Hematopoietic multipotent progenitor cell treated with erythropoietin and hydrocortisone succinate and interleukin-3 and kit ligand, for 15 days (in vitro differentiated cells): ENCODE measurements at places on chromosomes 7 and 10.

DNA sequence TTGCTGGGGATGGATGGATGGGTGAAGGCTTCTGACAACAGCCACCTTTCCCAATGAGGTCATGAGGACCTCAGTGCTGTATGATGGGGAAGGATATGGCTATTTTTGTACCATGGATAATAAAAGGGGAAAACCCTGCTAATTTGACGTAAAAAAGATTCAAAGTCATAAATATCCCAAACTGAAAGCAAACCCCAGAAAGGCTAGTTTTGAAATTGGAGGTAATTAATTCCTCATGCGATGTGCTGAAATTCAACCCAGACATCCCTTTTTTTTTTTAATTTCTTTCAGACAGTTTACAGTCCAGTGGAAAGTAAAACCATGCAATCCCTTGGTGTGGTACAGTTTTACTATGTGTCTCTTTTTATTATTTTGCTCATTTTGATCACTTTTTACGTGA, 254.5 kb upstream of the BMPER start:
- DNase-seq, result no peak

DNA sequence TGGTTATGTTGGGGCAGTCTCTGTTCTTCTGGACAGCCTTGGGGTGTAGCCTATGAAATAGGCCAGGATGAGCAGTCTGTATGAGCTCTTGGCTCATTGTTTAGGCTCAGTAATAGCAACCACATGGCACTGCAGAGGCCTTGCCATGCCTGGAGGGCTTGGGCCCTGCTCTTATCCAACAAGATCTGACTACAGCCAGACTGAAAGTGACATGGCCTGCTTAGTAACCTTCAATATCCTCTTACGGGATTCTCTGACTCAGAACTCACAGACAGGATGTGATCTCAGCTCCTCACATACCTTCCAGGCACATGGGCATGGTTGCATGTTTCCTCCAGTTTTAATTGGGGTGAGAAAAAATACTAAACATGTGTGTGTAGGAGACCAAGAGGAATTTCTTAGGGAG, 289.3 kb downstream of the PTEN start:
- no peak for DNase-seq

- no peak for DNase-seq
These were observed 117.5 kb downstream of the AHR start for GRCh38 chr7:17415955-17416354.

DNA sequence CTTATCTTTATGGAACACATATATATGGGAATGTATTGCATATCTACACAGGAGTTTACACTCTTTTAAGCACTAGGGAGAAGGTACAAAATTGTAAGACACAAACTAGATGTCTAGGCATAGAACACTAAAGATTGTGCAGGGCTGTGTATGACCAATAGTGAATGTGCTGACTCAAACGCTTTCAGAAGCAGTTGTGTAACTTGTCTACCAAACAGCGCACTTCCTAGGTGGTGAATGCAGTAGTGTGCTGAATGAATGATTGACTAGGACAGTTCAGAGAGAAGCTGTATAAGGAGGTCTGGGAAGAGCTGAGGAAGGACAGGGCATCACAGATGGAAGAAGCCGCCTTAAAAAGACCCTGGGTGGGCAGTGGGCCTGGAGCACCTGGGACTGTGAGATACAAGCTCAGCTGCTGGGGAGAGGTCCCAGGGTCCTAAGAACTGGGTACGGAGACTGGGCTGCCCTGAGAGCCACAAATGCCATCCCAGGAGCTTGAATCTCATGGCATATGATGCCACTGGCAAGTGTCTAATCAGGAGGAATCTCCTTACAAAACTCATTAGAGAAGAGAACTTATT, 14.2 kb downstream of the CLRN3 start:
- DNase-seq, result no peak

- no peak for DNase-seq
These were observed 98.6 kb downstream of the MYOF start for GRCh38 chr10:93383562-93383981.

GRCh38 chr7:73963252-73963822, 64.6 kb upstream of the ELN start:
- no peak for DNase-seq

- no peak for DNase-seq
These were observed 489.1 kb upstream of the PODXL start for GRCh38 chr7:132045481-132045980.

DNA sequence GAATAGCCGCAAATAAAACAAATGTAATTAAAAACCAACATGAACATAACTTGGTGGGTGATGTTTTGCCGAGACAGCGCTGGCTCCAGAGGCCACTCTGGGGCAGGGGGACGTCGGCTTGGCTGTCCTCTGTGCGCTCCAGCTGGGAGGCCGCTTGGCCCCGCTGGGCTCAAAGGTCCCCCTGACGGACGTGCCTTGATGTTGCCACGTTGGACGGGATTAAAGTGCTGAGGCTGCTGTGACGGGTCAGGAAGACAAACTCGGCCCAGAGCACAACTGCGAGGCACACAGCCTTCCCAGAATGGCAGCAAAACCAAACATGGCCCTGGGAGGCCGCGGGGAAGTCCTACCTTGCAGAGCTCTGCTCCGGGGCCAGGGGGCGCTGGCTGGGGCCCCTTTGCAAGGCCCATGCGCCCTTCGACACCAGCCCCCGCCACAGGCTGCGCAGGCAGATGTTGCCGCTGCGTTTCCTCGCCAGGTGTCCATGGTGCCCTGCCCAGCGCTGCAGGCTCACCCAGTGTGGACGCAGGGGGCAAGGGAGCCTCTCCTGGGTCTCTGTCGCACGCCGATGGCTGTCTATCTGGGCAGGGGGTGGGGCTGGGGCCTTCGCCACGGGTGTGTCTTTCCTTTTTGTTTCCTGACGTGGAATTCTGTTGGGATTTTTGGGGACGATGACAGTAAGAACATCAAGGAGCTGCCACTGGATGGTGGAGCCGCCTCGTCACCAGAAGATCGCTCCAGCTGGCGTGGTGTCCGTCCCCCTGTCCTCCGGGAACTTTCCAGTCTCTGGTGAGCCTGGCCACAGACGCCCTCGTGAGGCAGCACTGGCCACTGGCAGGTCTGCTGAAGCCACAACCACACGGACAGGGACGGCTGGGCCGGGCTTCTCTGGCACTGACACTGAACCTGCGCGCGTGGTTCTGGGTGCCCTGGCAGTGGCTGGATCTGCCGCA, 99.6 kb upstream of the DIP2C start:
- no peak for DNase-seq

GRCh38 chr10:108052981-108053380, 888.5 kb upstream of the SORCS1 start:
- no peak for DNase-seq

DNA sequence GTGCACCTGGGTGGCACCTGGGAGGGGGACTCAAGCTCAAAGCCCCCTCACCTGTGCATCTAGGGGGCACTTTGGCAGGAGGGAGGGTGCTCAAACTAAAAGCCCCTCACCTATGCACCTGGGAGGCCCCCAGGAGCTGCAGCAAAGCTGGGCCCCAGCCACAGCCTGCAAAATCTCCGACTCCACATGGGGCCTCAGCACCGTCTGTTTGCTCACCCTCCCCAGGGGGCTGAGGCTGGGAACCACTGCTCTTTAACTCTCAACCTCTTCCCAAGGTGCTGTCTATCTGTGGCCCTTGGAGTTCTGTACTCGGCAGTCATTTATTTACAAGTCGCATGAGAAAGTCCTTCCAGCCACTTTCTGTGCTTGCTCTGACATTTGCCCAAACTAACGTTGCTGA, 458.4 kb downstream of the DNAJB6 start:
- no peak for DNase-seq

DNA sequence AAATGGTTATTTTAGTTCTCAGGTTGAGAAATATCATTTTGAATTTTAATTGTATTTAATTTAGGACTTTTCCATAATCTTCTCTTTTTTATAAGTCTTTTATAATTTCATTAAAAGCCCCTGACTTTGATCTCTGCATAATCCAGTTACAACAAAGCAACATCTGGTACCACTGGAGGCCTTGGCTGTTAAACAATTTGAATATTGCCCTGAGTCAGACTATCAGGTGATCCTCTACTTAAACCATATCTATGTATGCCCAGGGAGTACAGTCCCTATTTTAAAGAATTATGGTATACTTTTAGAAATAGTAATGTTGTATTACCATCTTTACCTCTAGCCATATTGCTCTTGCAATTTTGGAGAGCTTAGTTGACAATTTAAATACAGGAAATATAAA, 119.1 kb downstream of the MAGI2 start:
- no peak for DNase-seq

DNA sequence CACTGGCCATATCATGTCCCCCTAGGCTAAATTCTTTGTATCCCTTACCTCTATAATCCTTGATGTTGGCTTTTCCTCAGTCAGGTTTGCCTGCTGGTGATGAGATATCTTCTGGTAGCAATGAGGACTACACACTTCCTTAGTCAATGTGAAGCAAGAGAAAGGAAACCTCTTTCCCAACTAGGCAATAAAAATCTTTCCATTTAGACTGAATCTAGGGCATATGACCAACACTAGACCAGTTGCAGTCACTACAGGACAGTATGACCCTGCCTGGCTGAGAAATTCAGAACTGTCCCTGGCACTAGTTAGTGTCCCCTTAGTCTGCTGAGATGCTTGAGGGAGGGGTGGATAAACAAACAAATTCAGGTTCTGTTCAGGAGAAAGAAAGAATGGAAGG, 142.6 kb downstream of the RNLS start:
- DNase-seq, result no peak
